H9 (cell line): ENCODE measurements at places on chromosomes 2 and 18. TPM values are rescaled to one million over a fixed set of nuclear protein-coding genes. Genes with fewer than 3 reads are reported as not detected.

GRCh38 chr2:177406182-177406581 lies 13.6 kb downstream of the AGPS start:
- no peaks in the 10 kb centered on the region for H3K27me3 ChIP-seq
- no peak overlapping the region for H3K27ac ChIP-seq

The PDCD1 gene
- total RNA-seq, result 1.4 and 1.6 TPM in 2 replicates

- DNase-seq, result peak; percentile 36
- H3K27me3 ChIP-seq, result no peaks in the 10 kb centered on the region
- H3K4me3 ChIP-seq, result peak overlapping the region; percentile 83
- no peak overlapping the region for H3K27ac ChIP-seq
- peaks cover 1% of the 10 kb centered on the region for H3K36me3 ChIP-seq
Observed at GRCh38 chr2:55223958-55224760, 7.9 kb downstream of the CLHC1 start.

- H3K4me1 ChIP-seq, result peaks cover 3% of the 10 kb centered on the region; the same call in 1 of the 2 replicates
- no peaks in the 10 kb centered on the region for H3K27me3 ChIP-seq
- peak within 1 kb of the TSS; percentile 78 for H3K4me3 ChIP-seq
- DNase-seq, result peak; percentile 95
Observed at GRCh38 chr2:238320246-238320647, at the start of gene TRAF3IP1. TRAF3IP1 (plus strand) TSS chr2:238320518; CDS start chr2:238320663, 145 bp downstream.

DNA sequence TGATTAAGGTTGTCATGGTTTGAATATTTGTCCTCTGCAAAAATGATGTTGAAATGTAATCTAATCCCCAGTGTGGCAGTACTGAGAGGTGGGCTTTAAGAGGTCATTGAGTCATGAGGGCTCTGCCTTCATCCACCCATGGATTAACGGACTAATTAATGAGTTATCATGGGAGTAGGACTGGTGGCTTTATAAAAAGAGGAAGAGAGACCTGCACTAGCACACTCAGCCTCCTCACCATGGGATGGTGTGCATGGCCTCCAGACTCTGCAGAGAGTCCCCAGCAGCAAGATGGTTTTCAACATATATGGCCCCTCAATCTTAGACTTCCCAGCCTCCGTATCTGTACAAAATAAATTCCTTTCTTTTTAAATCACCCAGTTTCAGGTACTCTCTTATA lies 41.0 kb downstream of the DTNB start:
- no peak for DNase-seq
- H3K36me3 ChIP-seq, result peaks cover 41% of the 10 kb centered on the region
- H3K4me1 ChIP-seq, result no peaks in the 10 kb centered on the region
- no peak overlapping the region for H3K4me3 ChIP-seq
